Stimulated activated CD8-positive, alpha-beta memory T cell treated with anti-CD3 and anti-CD28 coated beads, Interleukin-7, amount 100 ng/mL, for 1 hour (primary cell): ENCODE measurements at places on chromosomes 2 and 18.

GRCh38 chr2:234189230-234189629 is 138.7 kb downstream of the SPP2 start:
- no peak for DNase-seq

DNA sequence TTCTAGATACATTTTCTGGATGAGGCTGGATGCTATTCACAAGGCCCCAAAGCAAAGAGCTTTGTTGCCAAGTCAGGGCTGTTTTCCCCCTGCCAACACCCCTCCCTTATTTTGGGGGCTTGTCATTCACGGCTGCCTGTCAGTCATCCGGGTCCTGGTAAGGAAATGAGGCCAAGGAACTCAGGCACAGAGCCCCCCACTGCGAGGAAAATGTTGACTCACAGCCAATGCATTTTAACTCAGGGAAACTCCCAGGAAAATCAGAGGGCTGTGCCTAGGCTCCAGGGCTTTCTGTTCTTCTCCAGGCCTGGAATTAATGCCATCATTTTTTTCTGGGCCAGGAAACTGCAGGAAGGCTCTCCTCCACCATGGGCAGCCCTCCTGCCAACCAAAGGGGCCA is 241.1 kb downstream of the SMAD2 start:
- no peak for DNase-seq

- no peak for DNase-seq
Observed at GRCh38 chr18:24201699-24202687, 63.1 kb downstream of the CABYR start.

- DNase-seq, result no peak
Observed at GRCh38 chr2:190698895-190699294, 50.0 kb downstream of the NAB1 start.

DNA sequence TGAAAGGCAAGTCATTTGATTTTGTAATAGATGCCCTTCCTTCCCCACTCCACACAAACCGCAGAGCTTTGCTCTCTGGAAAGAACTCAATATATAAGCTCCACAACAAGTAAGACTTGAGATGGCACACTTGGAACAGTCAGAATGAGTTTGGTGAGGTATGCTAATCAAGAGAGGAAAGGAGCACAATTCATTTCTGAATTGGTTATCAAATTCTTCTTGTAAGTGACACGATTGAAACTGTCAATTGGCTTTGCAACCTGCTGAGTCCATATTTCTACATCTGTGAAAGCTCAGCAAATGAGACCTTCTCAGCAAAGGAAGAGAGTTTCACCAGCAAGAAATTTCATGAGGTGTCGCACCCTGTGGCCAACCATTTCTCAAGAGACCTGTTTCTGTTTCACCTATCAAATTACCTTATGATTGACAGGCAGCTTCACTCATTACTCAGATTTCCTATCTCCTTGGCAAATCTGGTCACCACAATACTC is 19.1 kb downstream of the CTLA4 start:
- no peak for DNase-seq

GRCh38 chr2:190783513-190784263 is 96.9 kb upstream of the GLS start:
- DNase-seq, result no peak

DNA sequence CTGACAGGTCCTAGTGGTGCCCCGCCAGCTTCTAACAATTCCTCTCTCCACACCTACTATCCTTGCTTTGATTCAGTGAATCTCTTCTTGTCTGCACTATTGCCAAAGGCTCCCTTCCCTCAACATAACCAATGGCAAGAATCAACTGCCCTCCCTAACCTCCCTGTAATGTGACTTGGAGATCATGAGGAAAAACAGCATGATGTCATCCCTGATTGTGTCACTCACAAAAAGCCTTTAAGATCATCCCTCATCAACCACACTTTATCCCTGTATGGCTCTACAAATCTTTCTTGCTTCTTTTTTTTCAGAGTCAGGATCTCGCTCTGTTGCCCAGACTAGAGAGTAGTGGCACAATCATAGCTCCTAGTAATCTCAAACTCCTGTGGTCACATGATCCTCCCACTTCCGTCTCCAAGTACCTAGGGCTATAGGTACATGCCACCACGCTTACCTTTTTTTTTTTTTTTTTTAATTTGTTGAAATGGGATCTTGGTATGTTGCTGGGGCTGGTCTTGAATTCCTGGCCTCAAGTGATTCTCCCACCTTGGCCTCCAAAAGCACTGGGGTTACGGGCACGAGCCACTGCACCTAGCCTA is 19.7 kb downstream of the SAP130 start:
- no peak for DNase-seq

DNA sequence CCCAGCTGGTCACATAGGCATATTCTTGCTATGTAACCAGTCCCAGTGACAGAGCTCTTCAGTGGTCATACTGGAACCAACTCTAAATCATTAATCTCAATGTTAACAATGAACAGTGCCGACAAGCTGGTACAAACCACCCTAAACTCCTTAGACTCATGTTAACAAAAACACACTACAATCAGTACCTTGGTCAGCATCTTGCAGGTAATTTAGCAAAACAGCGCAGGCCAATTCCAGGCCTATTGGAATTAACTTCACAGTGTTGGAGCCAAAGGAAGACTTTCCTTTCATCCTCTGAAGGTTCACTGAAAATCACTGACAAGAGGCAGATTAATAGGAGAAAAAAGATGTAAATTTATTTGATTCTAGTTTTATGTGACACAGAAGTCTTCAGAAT is 396.4 kb downstream of the PIK3C3 start:
- no peak for DNase-seq

- DNase-seq, result no peak
Observed at GRCh38 chr2:200300638-200301314, 5.7 kb upstream of the SPATS2L start.

- DNase-seq, result no peak
Observed at GRCh38 chr18:22846088-22846683, 86.9 kb upstream of the RBBP8 start.

DNA sequence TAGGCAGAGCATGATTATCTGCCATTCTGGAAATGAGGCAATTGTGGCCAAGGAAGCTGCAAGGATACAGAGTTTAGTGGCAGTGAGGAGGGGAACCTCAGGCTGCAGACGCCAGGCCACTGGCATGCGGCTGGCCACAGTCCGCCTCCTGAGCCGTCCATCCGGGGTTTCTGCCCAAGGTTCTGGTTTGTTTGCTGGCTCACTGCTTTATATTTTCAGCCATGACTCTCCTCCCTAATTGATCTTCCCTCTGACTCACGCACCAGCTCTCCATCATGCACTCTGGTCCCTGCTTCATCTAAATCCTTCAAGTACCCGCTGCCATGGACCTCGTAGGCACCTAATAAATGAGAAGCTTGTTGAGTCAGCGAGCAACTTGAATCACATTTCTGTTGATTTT is 107.8 kb upstream of the REV1 start:
- no peak for DNase-seq

DNA sequence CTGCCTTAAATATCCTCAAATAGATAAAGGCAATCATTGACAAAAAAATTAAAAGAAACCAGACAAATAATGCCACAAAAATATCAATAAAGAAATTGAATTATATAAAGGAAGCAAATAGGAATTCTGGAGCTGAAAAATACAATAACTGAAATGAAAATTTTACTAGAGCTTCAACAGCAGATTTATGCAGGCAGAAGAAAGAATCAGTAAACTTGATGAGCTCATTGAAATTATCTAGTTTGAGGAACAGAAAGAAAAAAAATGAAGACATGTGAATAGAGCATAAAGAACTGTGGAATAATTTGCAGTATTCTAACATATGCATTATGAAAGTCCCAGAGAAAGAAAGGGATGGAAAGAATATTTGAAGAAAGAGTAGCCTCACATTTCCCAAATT is 41.9 kb upstream of the ZCCHC2 start:
- no peak for DNase-seq

GRCh38 chr18:58640891-58641610 is 12.2 kb upstream of the ALPK2 start:
- DNase-seq, result no peak

DNA sequence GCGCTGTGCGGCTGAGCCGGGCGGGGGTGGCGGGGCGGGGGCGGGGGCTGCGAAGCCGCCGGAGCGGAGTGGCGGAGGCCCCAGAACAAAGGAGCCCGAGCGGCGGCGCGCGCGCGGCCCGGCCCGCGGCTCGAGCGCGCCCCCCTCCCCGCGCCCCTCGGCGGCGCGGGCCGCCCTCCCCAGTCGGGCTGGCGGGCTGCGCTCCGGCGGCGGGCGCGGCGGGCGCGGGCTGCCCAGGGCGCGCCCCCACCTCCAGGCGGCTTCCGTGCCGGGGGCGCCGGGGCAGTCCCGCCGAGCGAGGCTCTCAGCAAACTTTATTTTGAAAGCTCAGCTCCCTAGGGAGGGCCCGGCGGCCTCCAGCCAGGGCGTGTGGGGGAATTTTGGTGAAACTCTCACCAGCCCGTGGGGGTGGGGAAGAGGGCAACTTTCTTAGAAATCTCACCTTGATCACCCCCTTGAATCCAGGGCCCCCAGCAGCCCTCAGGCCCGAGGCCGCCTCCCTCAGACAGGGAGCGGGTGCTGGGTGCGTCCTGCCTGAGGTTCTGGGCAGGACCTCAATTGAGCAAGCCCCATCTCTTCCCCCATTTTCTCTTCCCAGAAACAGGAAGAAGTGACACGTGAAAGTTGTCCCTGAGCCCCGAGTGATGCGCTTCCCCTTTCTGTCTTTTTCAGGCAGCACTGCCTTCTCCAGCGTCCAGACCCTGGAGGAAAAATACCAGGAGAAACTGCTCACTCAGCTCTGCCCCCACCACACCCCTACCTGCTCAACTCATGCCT is 786 bp downstream of the TET3 start:
- no peak for DNase-seq

DNA sequence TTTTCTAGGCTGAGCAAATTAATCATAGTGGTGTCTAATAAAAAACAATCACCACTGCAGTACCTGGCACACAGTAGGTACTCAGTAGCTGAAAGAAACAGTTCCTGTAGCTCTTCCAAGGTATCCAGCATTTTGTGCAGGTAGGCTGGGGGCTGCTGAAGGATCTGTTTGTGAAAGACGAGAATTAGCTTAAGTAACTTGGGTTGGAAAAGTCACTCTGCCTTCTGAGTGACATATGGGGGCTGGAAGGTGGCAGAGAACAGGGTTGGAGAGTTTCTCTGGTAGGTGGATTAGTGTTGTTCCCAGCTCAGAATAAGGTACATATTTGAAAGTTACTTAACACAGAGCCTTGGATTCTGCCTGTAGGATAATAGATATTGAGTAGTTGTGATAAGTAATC is 72.8 kb downstream of the FMNL2 start:
- DNase-seq, result no peak

- DNase-seq, result no peak
Observed at GRCh38 chr2:101692041-101692440, 5.5 kb upstream of the MAP4K4 start.

GRCh38 chr2:127072396-127072795 is 34.6 kb downstream of the BIN1 start:
- DNase-seq, result no peak

- DNase-seq, result no peak
Observed at GRCh38 chr2:165876712-165877111, 76.9 kb downstream of the TTC21B start.

DNA sequence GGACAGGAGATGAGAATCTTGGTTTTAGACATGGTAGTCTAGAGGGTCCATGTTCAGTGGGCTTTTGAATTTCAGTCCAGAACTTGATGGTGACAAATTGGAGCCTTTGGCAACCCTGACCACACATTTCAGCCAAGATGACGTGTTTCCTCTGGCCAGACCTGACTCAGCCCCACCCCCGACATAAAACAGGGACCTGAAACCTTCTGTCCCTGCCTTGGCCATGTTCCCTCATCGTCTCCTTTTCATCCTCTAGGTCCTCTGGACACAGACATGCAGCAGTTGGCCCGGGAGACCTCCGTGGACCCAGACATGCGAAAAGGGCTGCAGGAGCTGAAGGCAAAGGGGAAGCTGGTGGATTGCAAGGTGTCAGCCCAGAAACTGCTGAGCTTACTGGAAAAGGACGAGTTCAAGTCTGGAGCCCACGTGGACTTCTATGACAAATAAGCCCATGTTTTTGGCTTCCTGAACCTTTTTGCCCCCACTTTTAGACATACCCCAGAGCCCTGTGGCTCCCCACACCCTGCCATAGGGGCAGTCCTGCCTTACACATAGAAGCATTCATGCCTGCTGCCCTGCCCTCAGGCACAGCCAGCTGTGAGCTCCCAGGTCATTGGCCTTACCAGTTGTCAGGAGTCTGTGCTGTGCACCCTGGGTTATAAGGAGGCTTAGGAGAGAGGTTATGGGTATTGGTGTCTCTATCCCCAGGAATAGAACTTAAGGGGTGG is 4.0 kb downstream of the SPR start:
- DNase-seq, result no peak

- no peak for DNase-seq
Observed at GRCh38 chr18:21739604-21740537, 721 bp upstream of the MIB1 start.

DNA sequence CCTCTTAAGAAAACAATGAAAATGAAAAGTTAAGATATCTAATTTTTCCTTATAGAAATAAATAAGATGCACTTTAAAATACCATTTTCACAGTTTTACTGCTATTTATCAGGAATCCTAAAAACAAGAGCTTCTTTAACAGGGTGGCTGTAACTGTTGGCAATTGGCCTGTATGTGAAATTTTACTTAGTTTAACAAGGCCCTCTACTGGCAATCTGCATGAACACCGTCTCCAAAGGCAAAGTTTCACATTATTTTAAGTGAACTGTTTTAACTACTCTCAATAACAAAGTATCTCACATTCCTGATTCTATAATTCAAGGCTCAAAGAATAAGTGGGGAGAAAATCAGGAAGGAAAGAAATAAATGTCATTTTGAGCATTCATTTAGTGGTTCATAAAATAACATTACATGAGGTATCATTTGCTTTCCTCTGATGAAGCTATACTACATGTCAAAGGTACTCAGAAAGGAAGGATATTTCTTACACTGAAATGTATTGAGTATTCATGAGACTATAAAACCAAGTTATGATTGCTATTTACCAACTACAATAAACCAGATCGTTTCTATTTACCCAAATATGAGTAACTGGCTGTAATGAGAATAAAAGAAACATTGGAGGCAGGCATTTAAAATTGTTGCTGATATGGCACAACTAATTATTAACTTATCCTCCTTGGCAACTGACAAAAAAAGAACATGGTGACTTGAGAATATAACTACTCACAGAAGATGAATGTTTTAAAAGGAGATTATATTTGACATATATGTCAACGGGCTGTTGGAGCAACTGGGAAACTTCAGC is 7.0 kb downstream of the NCKAP5 start:
- no peak for DNase-seq

- DNase-seq, result no peak
Observed at GRCh38 chr2:78417355-78417754, 608.1 kb upstream of the REG3G start.
